GM23248 (cell line): ENCODE measurements at places on chromosomes 2 and 18. TPM values are rescaled to one million over a fixed set of nuclear protein-coding genes. Genes with fewer than 3 reads are reported as not detected.

GRCh38 chr2:177324797-177325196 is 60.3 kb upstream of the NFE2L2 start:
- peaks cover 16% of the 10 kb centered on the region for H3K4me1 ChIP-seq
- no peaks in the 10 kb centered on the region for H3K27me3 ChIP-seq
- no peak overlapping the region for H3K27ac ChIP-seq
- DNase-seq, result no peak

DNA sequence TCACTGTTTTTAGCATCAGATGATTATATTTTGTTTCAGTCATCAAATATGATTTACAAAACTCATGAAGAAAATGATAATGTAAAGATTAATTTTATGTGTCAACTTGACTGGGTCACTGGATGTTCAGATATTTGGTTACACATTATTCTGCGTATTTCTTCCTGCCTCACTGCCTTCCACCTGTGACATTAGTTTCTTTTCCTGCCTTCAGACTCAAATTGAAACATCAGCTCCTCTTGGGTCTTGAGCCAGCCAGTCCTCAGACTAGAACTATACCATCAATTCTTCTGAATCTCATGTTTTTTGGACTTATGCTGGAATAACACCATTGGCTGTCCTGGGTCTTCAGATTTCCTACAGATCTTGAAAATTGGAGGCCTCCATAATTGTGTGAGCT is 96.7 kb downstream of the ZNF385B start:
- no peak overlapping the region for H3K4me3 ChIP-seq
- DNase-seq, result no peak
- no peaks in the 10 kb centered on the region; the same call in none of the 2 replicates for H3K27me3 ChIP-seq
- H3K36me3 ChIP-seq, result no peaks in the 10 kb centered on the region
- H3K27ac ChIP-seq, result no peak overlapping the region
- no peaks in the 10 kb centered on the region for H3K4me1 ChIP-seq

DNA sequence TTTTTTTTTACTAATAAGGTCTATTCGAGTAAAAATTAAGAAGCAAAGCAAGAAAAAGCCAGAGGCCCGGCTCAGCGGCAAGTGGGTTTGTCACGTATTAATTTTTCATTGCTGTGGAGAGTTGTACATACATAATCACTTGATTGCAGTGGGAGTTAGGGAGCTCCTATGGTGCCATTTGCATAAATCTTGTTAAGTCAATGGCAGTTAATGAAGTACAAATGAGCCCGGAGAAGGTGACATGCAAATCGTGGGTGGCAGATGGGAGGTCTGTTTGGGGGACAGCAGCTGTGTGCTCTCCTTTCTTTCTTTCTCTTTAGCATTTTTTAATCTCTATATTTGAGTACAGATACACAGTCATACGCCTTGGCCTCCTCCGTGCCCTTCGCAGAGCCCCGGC is 317.0 kb downstream of the AGAP1 start:
- H3K27ac ChIP-seq, result no peak overlapping the region
- peaks cover 10% of the 10 kb centered on the region; the same call in 1 of the 2 replicates for H3K36me3 ChIP-seq
- no peaks in the 10 kb centered on the region for H3K27me3 ChIP-seq
- no peak for DNase-seq
- no peaks in the 10 kb centered on the region for H3K4me1 ChIP-seq

DNA sequence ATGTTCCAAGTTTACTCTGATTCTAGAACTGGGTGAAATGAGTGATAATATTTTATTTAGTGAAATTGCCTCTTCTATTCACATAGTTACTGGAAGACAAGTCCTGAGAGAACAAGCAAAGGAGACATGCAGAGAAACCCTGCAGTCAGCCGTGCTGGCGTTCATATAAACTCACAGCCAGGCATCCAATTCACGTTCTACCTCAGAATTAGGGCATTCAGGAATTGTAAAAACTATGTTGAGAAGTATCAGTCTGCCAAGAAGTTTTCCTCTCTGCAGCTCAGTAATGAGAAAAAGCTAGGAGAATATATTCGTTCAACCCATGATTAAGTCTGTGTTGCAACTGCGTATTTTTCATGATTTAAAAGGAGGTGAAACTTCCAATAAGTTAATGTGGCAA is 156.2 kb upstream of the DSEL start:
- H3K36me3 ChIP-seq, result no peaks in the 10 kb centered on the region
- H3K27me3 ChIP-seq, result no peaks in the 10 kb centered on the region
- H3K27ac ChIP-seq, result peak overlapping the region; percentile 74
- peak; percentile 62 for DNase-seq
- H3K4me3 ChIP-seq, result peak overlapping the region; percentile 54

The CDKL4 gene
- total RNA-seq, result 0.22 TPM in 1 of 2 replicates, not detected in the other

- H3K4me3 ChIP-seq, result no peak overlapping the region
- H3K27me3 ChIP-seq, result no peaks in the 10 kb centered on the region
- no peak overlapping the region for H3K27ac ChIP-seq
- no peaks in the 10 kb centered on the region for H3K36me3 ChIP-seq
- no peak for DNase-seq
These were observed 174.9 kb downstream of the VAPA start for GRCh38 chr18:10088734-10089133.
